ENCODE measurements at places on chromosomes 11 and 22.

DNA sequence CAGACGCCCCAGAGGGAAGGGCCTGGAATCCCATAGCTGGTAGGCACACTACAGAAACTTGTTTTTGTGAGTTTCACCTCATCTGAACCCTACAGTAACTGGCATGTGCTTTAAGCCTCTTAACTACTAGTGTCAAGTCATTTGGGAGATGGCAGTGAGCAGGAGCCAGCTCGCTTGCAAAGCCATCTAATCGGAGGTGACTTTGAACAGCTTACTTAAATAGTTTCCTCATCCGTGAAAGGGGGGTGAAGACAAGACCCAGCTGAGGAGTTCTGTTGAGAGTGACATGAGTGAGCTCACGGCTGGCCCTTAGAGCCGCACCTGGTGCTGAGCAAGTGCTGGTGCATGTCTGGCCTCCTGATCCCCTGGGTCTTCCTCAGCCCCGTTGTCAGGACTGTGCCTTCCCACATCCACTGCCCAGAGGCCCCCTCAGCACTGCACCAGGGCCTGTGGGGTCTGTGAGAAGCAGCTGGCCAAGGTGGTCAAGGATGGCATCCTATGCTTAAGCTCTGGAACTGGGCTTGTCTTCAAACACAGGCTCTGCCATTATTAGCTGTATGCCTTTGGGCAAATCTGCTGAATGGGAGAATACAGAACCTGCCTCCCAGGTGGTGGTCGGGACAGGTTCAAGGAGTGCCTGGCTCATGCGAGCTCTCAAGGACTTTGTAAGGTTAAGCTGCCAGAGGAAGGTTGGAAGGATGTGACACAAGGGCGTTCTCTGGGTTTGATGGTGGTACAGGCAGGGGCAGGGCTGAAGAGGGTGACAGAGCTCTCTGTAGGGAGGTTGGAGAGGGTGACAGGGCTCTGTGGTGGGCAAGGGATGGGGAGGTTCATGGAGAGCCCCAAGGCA, 27.3 kb downstream of the INCENP start:
- no peak for DNase-seq

DNA sequence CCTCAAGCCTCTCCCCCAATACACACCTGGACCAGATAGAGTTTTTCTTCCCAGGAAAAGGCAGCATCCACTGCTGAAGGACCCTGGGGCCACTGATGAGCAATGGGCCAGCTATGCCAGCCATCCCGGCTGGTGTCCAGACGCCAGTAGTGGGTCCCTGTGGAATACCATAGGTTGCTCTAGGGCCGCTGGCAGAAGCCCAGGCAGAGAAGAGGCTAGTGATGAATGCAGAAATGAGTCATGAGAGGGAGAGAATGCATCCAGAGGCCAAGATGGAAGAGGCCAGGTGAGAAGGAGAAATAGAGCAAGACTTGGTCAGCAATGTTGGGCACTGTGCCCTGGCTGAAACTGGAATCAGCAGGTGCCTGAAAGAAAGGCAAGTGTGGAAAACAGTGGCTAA, 8.9 kb downstream of the HPX start:
- no peak for DNase-seq

GRCh38 chr11:13784441-13784840, 116.0 kb downstream of the FAR1 start:
- DNase-seq, result no peak

GRCh38 chr11:45852712-45853101, 5.4 kb downstream of the CRY2 start:
- no peak for DNase-seq

DNA sequence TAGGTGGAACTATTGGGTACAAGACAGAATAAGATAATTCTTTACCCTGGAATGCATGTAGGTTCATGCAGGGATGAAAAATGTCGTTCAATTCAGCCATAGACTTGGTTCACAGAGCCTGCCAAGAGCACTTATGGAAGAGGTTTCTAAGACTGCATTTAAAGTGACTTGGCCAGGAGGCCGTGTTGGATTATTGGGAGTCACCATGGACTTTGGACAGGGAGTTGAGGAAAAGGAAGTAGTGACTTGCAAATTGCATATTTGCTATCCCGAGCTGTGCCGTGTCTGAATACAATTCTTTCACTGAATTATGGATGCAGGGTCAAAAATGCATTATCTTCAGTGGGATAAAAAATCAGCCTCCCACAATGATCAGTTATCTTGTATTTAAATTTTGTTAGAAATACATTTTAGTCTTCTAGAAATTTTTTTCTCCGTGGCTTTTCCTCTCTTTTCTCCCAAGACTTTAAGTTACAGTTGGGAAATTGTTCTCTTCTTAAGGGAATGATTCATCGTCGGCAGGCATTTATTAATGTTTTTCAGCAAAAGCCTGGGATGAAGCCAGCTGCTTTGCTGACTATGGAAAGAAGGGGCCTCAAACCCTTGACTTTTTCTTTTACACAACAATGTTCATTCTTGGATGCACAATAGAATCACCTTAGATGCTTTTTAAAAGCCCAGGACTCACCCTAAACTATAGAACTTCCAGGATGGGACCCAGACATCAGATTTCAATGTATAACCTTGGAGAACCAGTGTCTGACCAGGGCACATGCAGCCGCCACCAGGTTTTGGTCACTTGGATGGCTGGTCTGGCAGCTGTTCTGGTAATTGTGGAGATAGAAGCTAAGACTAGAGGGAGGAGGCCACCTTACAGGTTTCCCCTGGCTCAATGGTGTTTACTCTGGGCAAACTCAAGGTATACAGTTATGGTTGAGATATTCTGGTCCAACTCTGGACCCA, 70.8 kb downstream of the FAT3 start:
- no peak for DNase-seq

DNA sequence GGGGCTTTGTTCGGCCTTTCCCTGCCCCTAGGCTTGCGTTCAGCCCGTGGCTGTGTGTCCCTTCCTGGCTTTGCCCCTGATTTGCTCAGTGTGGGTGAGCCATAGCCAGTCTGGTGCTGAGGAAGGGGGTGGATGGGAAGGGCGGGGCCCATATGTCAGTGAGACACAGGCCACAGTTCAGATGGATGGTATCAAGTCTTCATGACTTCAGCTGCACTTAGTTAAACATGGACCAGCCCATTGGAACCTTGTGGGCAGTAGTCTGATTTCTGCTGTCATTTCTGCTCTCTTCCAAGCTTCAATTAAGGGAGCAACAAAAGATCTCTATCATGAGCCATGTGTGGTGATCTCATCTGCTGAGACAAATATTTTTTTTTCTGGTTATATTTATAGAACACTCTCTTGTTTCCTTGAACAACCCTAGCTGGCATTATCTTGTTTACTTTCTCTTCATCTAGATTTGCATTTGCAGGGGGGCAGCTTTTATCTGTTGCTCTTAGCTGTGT, 21.6 kb upstream of the PEX26 start:
- no peak for DNase-seq

GRCh38 chr11:112306230-112306629, 45.6 kb upstream of the PLET1 start:
- no peak for DNase-seq

DNA sequence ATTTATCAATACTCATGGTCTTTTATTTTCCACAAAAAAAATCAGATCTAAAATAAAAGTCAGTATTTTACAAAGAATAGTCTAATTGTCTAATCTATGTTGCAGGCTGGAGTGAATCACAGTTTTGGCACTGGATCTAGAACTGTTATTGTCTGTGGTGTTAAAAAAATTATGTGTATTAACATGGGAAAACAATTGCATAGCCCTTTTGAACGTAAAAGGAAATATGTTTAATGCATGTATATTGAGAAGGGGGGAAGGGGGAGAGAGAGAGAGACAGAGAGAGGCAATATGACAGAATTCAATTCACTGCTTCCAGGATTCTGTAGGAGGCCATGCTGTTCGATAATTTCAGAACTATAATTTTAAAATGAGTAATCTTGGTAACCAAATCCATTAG, 324.9 kb upstream of the CCDC90B start:
- DNase-seq, result no peak

DNA sequence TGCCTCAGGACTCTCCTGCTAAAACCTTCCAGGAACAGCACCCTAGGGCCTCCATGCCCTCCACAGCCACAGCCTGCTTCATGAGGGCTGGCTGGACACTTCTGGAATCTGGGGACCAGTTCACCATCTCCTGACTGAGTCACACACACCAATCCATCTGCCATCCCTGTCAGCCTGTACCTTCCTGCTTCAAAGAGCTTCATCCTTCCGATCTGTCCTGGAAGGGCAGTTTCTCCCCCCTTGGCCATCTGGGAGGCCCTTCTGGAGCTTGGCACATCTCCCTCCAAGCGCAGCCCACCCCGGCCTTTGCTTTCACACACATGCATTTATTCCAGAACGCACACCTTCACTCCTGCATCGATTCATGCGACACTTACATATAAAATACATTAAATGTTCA, 13.0 kb downstream of the APBB1 start:
- no peak for DNase-seq
